Sigmoid colon (tissue), 7 donors: ENCODE measurements at places on chromosomes 3 and 15. TPM values are rescaled to one million over a fixed set of nuclear protein-coding genes. Genes with fewer than 3 reads are reported as not detected.

GRCh38 chr3:106239195-106239697 lies 370.4 kb upstream of the CBLB start:
- DNase-seq, result no peak

The TGM4 gene
- total RNA-seq, result not detected

The PLCB2 gene
- 11.7 TPM for total RNA-seq

The RHCG gene
- total RNA-seq, result not detected
